ENCODE measurements at places on chromosomes 2 and 18. TPM values are rescaled to one million over a fixed set of nuclear protein-coding genes. Genes with fewer than 3 reads are reported as not detected.

Gene TRIM43
- total RNA-seq, result not detected

Gene EEF1B2
- total RNA-seq, result 1,148 TPM

Gene ARHGEF4
- total RNA-seq, result 2.0 TPM

Gene CCDC178
- not detected for total RNA-seq

Gene LCT
- 0.79 TPM for total RNA-seq

Gene ZRANB3
- total RNA-seq, result 7.0 TPM

Gene CNDP1
- total RNA-seq, result 0.19 TPM

Data from naive thymus-derived CD4-positive, alpha-beta T cell (primary cell).